ENCODE measurements at places on chromosomes 7 and 10.

DNA sequence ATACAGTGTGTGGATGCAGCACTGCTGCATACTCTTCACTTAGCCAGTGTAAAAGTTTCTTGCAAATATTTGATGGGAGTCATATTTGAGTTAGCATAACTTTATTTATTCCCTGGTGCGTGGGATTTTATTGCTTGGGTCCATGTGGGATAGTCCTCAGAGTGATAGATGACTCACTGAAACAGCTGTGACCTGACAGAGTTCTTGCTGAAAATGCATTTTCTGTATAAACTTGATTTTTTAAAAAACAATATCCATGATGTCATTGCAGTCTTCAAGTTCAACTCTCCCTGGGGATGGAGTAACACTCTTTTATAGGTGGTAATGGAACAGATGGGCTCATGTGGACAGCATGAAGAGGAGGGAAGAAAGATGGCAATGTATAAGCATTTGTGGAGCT, 310.0 kb downstream of the PPP1R3A start:
- DNase-seq, result no peak

GRCh38 chr10:92757066-92757710, 67.4 kb downstream of the HHEX start:
- DNase-seq, result peak; percentile 84

- DNase-seq, result no peak
Observed at GRCh38 chr7:50711271-50712175, 71.2 kb downstream of the GRB10 start.

DNA sequence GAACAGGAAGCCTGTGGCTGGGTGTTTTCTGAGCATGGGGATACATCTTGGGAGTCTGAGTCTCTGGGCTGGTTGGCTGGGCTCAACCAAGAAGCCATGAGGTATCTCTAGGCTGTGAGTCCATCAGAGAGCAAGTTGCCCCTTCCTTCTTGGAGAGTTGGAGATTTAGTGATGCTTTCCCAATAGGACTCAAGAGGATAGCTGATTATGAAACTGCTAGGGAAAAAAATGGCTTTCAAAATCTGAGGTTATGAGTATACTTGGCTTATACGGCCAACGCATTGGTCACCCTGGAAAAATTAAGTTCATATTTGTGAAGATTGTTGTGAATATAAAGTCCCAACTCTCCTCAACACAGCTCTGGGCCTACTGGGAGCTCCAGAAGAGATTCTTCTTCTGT, 162.7 kb upstream of the KMT2E start:
- no peak for DNase-seq

DNA sequence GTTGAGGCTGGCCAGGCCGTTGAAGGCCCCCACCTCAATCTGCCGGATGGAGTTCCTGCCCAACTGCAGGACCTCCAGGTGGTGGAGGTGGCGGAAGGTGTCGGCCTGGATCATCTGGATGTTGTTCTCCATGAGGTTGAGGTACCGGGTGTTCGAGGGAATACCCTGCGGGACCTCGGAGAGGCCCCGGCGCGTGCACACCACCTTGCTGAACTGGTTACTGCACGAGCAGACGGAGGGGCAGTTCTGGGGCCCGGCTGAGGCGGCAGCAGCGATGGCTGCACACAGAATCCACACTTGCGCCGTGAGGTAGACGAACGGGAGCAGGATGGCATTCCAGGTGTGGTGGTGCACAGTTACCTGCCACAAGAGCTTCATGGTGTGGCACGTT, 979 bp downstream of the LRRC4 start:
- DNase-seq, result no peak

GRCh38 chr7:128434413-128435326, 21.0 kb upstream of the HILPDA start:
- no peak for DNase-seq

DNA sequence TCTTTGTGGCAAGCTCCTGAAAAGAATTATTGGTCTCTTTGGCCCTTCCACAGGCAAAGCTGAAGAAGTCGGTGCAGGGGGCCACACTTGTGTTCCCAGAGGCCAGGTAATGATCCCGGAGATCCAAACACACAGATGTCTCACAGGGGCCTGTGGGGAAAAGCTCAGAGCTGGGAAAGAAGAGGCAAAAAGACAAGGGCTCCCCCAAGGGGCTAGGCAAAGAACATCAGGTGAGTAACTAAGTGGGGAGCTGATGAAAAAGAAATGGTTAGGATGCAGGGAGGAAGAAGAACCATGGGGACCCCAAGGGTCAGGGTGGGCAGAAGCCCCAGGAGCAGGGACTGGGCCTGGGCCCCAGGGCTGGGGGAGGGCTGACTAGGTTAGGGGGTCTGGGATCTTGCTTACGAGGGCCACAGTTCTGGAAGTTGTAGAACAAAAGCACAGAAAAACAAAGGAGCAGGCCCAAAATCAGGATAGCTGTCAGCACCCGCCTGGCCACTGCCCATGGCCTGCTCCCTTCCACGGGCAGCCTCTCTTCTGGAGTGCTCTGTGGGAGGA, 1.1 kb downstream of the KEL start:
- DNase-seq, result no peak

- no peak for DNase-seq
Observed at GRCh38 chr10:69492091-69492745, 41.0 kb downstream of the TSPAN15 start.

DNA sequence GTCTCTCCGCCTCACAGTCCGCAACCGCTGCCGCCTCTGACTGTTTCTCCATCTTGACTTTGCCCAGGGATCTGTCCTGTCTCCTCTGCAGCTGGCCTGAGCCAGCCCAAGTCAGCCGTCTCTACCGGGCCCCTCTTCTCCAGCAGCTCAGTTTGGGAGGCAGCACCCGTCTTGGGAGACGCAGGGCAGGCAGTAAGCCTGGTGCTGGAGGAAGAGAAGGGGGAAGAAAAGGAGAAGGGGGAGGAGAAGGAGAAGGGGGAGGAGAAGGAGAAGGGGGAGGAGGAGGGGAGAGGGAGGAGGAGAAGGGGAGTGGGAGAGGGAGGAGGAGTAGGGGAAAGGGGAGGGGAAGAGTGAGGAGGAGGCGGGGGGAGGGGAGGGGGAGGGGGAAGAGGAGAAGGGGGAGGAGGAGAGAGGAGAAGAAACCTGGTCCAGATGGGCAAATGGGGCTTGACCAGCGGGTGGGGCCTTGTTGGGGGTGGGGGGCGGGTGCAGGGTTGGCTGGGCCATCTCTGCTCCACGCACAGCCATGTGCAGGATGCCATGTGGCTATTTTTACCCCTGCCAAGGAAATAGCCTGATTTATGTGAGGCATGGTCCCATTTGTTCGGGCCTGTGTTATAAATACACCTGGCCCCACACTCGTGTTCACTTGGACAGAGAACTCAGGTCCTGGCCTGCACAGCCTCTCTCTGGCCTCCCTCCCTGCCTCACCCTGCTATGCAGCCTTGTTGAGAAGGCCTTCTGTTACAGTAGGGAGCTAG, 35.9 kb upstream of the FZD9 start:
- DNase-seq, result no peak

- no peak for DNase-seq
Observed at GRCh38 chr10:3287572-3288445, 115.2 kb upstream of the PITRM1 start.

DNA sequence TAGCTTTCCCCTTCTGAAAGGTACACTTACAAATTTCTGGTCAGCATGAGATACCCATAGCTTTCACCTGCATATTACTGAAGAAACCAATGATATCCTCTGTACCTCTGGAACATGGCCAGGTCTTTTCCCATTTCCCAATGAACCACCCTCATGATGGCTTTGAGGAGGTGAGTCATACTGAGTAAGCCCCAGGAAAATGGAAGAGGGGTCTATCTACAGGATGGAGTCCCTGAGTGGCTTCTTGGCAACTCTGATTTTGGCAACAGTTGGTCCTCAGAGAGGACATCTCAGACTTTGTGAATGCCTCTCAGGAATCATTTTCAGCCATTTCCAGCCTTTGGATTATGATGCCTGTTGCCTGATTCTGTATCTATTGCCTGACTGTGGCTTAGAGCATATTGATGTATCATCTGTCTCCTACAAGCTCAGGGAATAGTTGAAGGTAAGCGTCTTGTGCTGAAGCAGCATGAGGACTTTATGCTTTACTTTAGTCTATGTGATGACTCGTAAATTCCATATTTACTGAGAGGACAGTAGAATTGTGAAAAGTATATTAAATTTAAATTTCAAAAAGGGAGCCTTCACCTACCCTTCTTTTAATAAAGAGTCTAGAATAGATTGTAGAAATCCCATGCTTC, 84.7 kb upstream of the DKK1 start:
- no peak for DNase-seq

DNA sequence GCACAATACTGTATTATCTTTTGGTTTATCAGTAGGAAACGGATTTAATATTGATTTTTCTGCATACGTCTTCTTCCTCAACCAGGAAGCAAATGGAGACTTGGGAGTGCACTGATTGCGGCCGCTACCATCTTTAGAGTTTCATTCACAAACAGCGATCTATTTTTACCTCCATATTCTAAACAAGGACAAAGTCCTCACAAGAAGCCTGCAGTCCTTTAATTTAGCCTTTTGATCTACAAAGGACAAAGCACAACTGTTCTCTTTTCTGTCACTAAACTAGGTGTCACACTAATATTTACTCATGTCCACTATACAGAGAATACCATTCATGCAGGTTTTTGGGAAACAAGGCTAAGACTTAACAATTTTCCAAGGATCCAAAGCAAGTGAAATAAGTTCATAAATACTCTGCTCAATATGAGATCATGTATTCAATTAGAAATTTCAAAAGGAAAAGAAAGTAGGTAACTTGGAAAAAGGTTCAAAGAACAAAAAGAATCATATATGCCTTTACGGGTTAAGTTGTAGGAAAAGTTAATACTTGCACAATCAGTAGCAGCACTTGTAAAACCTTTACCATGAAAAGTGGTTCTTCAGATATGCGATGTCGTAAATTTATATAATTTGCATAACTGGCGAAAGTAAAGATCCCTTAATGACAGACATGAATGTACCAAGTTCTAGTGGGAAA, 92.1 kb downstream of the UPF2 start:
- DNase-seq, result no peak

DNA sequence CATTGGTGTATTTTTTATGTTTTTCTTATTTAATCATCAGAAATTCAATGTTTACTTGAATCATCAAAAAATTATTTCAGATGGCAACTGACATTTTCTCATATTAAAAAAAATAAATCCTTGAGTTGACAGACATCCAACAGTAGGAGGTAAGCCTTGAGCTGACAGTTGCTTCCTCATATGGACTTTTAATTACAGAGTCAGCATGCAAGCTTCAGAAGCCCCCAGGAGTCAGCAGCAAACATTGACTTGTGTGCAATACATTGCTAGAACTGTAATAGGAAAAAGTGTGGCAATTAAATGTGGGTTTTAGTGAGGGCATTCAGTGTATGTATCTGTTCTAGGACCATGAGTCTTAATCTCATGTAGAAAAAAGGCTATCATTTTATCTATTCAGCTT, 62.4 kb upstream of the TAS2R16 start:
- no peak for DNase-seq
